ENCODE measurements at places on chromosomes 2 and 18.
A peak's percentile ranks its signal among the peaks of the same experiment; 100 is the strongest.

DNA sequence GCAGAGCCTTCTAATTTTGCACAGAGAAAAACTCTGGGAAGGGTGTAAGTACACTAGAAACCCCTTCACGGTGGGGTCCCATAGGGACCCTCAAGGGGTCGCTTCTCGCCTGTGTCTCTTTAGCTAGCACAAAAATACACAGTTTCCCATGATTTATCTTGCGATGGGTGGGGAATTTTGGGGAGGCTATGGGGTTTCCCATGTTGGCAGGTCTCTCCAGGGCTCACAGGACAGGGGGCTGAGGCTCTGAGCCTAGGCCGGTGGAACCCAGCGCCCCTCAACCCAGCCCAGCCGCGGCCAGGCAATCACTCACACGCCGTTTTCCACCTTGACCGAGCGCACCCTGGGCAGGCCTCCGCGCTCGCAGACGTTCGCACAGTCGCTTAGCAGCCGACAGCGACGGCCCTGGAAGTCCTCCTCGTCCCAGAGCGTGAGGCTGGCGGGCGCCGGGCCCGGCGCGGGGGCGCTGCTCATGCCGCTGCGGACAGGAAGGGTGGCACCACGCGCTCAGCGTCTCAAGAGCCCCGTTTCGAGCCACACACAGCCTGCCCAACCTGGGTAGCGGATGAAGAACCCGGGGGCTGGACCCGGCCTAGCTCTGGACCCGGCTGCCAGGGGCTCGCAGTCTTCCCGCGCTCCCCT lies 398 bp downstream of the CRYBA2 start:
- DNase-seq: no peak

GRCh38 chr18:4720518-4720917 lies 265.4 kb upstream of the DLGAP1 start:
- no peak for DNase-seq

- peak; percentile 53 for DNase-seq
These were observed 20.7 kb upstream of the SULT1C2 start for GRCh38 chr2:108268001-108268400.

GRCh38 chr18:78986018-78986481 lies 6.4 kb downstream of the SALL3 start:
- no peak for DNase-seq

DNA sequence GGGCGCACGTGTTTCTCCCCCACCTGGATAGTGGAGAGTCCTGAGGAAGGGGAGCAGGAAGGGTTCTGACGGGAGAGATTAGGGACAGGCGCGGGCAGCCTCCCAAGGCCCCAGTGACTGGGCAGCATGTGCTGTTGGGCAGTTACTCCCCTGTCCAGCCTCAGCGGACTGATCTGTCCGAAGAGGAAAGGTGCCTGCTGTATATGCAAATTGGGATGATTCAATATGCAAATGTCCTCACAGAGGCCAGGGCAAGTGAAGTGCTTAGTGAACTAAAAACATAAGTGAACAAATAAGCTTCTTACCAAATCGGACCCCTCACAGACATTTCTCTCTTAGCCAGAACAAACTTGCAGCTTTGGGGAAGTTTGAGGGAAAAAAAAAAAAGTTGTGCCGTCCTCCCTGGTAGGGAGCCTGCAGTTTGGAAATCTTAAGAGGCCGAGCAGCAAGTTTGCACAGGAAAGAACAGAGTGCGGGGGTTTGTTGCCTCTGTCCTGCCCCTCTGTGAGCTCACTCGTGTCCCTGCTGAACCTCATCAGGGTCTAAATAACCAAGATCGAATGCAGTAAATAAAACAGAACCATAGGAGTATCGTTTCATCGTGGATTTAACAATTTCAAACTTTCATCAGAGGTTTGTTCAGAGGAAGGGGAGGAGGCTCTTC lies 141.4 kb downstream of the KCTD1 start:
- DNase-seq: no peak

GRCh38 chr2:54469484-54470053 lies 13.4 kb downstream of the SPTBN1 start:
- DNase-seq: no peak

- DNase-seq: no peak
These were observed 145.2 kb upstream of the MMADHC start for GRCh38 chr2:149732730-149733290.

DNA sequence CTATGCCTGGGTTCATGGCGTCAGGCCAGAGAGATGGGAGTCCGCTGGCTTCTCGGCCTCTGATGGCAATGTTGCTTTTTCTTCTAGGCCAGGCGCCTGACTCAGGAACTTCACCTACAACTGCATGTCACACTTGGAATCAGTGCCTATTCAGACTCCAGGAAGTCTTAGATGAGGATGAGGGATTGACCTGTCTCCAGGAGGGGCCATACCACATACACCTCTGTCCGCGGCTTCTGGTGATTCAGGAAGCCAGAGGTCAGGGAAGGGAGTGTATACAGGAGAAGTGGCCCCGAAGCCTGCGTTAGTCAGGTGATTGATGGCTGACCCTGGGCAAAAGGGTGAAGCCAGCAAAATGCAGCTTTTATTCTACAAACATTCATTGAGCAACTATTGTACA lies 109.1 kb upstream of the RMDN2 start:
- no peak for DNase-seq

DNA sequence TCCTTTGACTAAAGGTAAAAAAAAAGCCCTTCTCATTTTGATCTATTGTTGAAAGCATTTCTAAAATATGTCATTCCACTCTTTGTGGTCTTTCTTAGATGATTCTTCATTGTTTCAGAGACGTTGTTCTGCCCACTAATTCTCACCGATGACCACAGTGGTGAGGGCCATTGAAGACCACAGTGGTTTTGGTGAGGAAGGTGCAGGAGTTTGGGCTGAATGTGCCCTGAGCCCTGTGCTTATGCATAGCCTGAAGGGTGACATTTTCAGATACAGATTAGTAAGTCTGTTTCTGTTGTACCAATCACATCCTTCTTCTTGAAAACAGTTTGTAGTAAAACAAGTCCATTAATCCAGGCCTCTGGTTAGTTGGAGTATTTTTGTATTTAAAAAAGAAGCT lies 251.3 kb upstream of the ATP5MC3 start:
- DNase-seq: no peak

DNA sequence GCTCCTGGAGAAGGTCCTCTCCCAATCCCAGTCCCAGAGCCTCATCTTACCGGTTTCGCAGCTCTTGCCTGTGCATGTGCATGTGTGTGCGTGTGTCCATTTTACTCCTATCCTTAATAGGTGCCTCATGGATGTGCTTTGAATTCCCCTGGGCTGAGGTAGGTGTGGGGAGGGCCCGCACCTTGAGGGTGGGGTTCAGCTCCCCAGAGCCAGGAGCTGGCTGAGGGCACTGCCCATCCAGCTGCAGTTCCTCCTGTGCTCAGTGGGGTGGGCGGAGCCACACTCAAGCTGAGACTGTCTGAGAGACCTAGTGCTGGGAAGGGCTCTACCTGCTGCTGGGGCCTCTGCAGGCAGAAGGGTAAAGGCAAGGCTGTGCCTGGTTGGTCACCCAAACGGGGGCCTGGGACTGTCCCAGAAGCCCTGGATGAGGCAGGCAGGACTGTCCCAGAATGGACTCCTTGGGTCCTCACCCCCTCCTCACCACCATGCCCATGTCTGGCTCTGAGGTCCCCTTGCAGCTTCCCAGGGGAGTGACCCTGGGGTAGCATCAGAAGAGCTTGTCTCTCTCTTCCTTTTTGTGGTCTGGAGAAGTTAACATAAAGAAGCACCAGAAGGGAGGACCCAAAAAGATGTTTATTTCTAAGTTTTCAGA lies 8.9 kb downstream of the GDF7 start:
- DNase-seq: no peak

DNA sequence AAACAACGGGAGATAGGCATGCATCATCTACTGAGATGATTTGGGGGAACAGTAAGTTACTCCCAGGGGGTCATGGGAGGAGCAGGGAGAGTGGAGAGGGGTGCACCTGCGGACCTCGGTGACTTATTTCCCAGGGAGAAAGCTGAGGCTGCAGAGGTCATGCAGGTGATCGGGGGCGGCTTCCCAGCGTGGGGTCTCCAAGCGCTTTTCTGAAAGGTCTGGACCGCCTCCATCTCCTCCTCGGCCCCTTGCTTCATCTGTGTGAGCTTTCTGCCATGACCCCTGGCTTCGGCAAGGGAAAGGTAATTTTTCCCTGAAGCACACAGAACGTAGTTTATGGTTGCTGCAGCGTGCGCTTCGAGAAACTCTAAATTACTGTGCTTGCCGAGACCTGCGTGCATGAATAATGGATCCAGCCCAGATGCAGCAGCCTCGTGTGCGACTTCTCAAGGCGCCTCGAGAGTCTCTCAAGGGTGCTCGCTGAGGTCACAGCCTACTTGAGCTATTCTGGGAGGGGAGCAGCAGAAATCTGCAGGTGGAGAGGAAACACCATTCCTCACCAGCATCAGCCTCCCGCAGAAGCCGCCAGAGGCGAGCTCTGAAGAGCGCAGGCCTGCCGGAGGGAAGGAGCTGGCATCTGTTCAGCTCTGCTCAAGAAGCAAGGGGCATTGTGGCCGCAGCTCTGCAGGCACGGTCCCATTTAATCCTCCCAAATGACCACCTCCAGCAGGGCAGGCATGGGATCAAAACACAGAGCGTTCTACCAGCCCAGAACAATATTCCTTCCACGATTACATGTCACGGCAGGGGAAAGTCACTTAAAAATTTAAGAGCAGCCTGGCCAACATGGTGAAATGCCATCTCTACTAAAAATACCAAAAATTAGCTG lies 308.4 kb upstream of the MYT1L start:
- no peak for DNase-seq

- DNase-seq: no peak
These were observed 168.2 kb downstream of the MCFD2 start for GRCh38 chr2:46747297-46747818.

DNA sequence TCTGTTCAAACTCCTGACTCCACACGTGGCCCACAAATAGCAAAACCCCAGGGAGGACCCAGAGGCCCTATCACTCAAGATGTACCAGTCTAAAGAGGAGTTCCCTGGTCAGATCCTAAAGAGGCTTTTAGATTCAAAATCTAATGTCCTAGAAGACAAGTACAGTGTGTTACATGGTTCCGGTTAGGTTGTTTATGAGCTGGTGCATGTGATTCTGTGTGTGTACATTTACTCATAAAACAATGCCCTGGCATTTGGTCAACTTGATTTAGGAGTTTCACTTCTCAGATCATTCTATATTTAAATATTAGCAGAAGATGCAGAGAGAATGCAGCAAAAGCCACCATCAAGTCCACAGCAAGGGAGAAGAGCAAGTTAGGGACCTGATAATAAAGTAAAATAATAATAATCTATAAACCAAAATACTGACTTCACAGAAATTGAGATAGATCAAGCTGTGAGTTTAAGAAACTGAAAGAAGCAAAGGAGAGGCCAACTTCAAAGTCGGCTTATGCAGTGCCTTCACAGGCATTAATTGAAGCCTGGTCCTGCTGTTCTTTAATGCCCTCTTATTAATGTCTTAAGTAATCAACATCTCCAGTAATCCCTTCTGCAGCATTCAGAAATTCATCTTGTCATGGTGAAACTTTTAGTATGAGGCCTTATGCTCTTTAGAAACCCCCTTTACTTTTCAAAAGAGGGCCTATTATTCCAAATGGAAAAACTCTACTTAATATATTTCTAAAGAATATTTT lies 4.2 kb upstream of the AP1S3 start:
- no peak for DNase-seq
